ENCODE measurements at places on chromosomes 2 and 18. TPM values are rescaled to one million over a fixed set of nuclear protein-coding genes. Genes with fewer than 3 reads are reported as not detected.

- DNase-seq: no peak
Observed at GRCh38 chr2:28035163-28035690, 144.7 kb downstream of the BABAM2 start.

- no peak for DNase-seq
Observed at GRCh38 chr2:9745153-9745899, 97.9 kb upstream of the TAF1B start.

The REEP1 gene
- 2.5 TPM for total RNA-seq

The CYTIP gene
- 3.2 TPM for total RNA-seq

The GPC1 gene
- 26.6 TPM for total RNA-seq

- no peak for DNase-seq
Observed at GRCh38 chr2:221245772-221246171, 326.3 kb downstream of the EPHA4 start.

- no peak for DNase-seq
Observed at GRCh38 chr2:120561379-120562035, 174.2 kb upstream of the GLI2 start.

DNA sequence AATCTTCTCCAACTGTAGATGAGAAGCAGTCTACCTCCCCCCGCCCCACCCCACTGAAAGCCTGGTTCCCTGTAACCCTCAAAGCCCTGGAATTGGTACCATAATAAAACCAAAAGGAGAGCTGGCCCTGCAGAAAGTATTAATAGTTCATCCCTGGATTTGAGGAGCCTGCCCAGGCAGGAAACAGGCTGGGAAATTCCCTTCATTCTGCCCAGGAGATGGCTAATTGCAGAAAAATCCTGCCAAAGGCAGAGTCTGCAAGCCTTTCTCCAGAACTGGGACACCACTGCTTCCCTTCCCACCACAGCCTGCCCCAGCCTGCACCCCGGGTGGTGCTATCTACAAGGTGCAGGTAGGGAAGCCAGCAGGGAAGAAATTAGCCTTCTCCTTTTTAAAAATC is 16.3 kb downstream of the GKN2 start:
- no peak for DNase-seq

DNA sequence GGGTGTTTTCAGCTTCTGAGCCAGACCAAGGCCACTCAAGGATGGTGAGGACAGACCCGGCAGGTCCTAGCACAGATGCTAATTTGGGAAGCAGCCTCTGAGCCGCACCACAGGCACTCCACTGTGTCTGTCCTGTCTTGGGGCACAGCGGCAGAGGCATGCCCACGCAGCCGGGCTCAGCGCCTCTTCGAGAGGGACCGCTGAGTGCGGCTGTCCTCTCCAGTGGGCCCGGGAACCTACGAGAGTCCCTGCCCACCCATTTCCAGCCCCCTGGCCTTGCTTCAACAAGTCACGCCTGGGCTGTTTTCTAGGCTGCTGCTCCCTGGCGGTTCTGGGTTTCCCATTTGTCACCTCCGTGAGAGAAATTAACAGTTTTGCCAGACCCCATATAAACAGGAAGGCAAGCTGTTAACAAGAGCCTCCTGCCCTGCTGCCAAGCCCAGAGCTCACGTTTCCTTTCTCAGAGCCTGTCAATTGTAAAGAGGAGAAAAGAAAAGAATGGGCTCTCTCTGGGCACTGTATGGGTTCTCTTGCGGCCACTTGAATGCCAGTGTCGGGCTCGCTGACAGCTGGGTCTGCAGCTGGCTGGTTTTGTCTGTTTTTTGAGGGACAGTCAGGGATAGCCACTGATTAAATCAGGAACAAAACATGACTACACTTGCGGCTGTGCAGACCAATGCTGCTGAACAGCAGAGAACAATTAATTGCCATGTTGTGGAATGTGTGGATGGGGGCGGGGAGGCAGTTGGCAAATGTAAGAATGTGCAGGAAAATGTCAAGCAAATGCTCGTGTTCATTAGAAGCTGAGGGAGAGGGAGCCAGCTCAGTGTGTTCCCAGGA is 30.6 kb downstream of the TMEM17 start:
- peak; percentile 81 for DNase-seq

DNA sequence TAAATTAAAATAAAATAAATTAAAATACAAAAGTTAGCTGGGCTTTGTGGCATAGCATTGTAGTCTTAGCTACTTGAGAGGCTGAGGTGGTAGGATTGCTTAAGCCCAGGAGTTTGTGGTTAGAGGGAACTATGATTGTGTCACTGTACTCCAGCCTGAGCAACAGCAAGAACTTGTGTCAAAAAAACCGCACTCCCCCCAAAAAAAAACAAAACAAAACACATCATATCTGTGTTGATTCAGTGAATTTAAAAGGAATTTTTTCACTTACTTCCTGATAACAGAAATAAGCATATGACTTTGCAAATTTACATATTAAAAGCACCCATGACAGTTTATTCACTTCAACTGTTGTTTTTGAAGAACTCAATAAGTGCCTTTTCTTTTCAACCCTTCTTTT is 68.1 kb upstream of the PELI1 start:
- no peak for DNase-seq

The TOGARAM2 gene
- total RNA-seq: 0.40 TPM
